Left renal pelvis (tissue), 4 donors: ENCODE measurements at places on chromosomes 4 and X.

GRCh38 chr4:128168701-128169100 lies 107.6 kb downstream of the LARP1B start:
- DNase-seq: no peak

DNA sequence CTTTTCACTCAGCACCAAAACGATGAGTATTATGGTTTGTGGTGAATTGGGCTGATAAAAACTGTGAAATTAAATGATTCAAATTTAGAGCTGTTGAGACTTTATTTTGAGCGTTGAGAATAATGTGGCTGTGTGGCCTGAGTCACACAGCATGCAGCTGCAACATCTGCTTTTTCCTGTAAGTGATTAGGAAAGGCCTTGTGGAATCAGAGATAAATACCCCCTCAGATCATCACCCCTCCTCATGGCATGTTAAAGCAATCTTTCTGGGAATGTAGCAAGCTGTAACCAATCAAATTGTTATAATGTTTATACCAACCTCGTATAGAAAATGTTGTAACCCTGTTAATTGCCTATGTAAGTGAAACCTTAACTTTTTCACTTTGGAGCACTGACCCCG lies 90.0 kb upstream of the GRPR start:
- no peak for DNase-seq

DNA sequence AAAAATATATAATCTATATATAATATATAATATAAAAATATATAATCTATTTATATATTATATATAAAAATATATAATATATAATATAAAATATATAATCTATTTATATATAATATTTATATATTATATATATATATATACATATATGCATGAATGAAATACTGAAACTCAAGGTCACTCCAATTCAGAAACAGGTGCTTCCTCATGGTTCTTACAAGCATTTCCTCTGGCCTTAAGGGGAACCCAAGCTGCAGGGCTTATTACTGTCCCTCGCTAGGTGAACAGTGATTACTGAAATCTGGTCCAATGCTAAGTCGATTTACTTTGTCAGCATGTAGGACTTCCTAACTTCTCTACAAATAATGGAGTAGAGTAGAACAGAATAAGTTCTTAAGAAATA lies 174.3 kb downstream of the GPM6A start:
- DNase-seq: no peak

- no peak for DNase-seq
Observed at GRCh38 chr4:128552586-128552907, 257.0 kb upstream of the JADE1 start.

GRCh38 chr4:126216611-126217010 lies 901.9 kb downstream of the FAT4 start:
- DNase-seq: no peak

DNA sequence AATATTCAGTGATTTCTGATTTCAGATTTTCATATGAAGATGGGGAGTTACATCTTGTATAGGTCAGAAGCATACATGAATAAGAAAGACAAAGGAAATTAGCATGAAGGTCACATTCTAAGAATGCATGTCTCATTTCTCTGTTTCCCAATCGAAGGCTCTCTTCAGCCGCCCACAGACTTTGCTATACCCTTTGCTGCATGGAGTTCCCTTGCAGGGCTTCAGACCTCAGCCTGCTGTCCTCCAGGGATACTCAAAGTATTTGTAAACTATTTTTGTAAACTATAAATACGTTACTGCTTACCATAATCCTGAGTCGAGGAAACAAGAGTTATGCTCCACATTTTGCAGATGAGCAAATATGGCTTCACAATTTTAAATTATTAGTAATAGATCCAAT lies 738.4 kb downstream of the PCDH18 start:
- DNase-seq: no peak

- no peak for DNase-seq
Observed at GRCh38 chr4:31783311-31783710, 1063.1 kb downstream of the PCDH7 start.

DNA sequence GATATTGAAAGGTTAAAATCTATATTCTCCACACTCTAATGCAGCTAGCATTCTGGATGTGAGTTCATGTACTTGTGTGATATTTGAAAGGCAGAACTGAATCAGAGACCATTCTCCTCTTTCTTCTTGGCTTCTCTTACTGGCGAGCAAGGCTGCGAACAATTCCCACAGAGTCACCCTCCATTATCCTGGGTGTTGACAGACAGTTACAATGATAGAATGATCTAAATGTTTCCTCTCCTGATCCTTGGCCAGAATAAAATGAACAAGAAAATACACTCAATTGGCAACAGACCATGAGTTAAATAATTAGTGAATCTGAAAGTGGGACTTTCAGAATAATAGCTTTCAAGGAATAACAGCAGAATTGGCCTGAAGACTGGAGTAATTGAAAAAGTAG lies 342.8 kb downstream of the RAPGEF2 start:
- DNase-seq: no peak

DNA sequence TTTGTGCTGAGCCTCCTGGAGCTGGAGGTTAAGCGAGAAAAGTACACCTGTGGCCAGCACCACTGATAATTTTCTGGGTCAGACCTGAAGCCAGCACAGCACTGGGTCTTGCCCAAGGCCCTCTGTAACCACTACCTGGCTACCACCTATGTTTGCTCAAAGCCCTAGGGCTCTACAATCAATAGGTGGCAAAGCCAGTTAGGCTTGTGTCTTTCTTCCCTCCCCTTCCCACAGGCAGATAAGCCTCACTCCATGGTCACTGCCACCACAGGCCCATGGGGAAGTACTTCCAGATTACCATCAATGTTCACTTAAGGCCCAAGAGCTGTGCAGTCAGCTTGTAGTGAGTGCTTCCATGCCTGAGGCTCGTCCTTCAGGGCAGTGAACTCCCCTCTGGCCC lies 35.2 kb upstream of the ARMCX4 start:
- DNase-seq: no peak

DNA sequence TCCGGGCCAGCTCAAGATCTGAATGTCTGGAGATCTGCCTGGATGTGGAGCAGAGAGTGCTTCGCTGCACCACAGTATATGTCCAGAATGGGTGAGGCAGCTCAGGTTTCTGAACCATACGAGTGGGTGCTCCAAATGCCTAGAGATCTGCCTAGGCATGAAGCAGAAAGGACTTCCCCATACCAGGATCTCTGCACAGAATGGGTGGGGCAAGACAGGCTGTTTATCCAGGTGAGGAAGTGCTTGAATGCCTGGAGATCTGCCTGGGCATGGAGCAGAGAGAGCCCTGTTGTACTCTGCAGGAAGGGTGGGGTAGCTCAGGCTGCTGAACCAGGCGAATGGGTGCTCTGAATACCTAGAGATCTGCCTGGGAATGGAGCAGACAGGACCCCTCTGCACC lies 45.4 kb upstream of the MAGEC2 start:
- DNase-seq: no peak

DNA sequence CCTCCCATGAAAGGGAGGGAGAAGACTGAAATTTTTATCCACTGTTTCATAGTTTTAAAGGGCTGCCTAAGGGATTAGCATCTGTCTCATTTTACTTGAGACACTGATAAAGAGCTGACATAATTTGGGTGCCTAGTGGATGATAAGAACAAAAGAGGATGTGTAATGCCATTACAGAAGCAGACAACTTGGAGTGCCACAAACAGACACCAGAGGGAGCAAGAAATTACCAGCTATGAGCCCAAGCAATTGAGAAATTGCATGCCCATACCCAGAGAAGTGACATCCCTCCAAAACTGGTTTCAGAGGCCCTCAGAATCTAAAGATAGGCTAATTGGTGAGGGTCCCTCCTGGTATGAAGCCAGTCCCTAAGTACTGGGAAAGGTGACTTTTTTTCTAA lies 38.5 kb upstream of the POU3F4 start:
- no peak for DNase-seq

DNA sequence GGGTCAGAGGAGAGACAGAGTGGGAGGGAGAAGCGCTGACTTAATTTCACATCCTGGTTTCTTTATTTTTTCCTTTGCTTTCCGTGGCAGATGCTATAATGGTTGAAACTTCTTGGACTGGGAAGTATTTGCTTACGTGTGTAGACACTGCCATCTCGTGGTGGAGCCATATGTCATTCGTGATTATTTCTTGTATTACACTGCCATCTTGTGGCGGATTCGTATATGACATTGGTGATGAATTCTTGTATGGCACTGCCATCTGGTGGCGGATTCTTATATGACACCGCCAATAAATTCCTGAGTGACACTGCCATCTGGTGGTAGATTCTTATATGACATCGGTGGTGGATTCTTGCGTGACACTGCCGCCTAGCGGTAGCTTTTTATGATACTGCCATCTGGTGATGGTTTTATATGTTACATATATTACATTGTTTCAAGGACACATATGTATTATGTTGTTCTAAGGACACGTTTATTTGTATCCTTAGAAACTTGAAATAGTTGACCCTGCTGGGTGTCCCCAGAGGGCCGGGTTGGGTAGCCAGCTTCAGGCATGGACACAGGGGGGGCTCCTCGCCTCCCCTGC lies 37.3 kb upstream of the CLCN4 start:
- DNase-seq: peak; percentile 31

DNA sequence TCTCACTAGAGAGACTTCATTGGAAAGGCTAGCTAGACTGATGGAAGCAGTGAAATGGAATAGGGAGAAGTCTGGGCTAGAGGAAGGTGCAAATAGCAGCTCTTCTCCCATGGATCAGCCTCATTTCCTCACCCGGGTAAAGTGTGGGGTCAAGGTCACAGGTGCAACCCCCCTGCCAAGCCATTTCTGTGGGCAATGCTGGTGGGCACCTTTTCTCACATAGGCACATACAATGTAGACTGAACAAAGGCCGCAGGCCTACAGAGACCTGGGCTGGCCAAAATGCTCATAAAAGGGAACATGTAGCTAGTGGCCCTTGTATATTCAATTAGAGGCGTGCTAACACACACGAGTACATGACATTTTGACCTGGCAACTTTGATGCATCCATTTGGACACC lies 71.5 kb upstream of the EFNB1 start:
- DNase-seq: no peak

GRCh38 chr4:103498161-103499070 lies 221.4 kb downstream of the TACR3 start:
- DNase-seq: no peak

- no peak for DNase-seq
Observed at GRCh38 chr4:108544481-108544880, 75.9 kb upstream of the RPL34 start.

DNA sequence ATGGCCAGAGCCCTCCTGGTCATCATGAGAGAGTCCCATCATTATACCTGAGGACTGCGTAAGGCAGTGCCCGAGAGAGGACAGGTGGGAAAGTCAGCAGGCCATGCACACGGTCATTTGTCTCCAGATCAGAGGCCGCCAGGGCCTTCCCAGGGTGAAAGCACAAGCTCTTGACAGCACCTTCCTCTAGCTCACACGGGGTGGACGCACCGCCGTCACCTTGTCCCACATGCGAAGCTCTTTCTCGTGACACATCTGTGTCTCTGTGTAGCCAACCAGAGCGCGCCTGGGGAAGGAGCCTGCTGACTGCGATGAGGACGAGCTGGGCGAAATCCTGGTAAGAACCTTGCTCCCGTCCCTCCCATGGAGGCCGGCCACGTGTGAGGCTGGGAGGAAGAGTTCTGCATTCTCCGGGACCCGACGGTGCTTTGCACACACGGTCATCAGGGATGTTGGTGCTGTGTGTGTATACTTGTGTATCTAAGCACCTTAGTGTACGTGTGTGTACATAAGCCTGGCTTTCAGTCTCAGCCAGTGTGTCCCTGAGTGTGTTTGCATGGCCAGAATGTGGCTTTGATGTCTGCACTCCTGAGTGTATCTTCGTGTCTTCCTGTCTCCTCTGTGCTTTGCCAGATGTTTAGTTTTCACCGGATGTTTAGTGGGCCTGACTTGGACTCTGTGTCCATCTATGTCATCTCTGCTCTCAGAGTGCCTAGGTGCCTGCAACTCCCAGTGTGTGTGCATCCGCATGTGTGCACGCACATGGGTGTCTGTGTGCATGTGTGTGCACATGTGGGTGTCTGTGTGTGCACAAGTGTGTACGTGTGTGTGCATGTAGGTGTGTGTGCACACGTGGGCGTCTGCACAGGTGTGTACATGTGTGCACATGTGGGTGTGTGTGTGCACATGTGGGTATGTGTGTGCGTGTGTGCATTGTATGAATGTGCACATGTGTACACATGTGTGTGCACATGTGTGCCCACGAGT lies 15.1 kb downstream of the ATP5ME start:
- no peak for DNase-seq

DNA sequence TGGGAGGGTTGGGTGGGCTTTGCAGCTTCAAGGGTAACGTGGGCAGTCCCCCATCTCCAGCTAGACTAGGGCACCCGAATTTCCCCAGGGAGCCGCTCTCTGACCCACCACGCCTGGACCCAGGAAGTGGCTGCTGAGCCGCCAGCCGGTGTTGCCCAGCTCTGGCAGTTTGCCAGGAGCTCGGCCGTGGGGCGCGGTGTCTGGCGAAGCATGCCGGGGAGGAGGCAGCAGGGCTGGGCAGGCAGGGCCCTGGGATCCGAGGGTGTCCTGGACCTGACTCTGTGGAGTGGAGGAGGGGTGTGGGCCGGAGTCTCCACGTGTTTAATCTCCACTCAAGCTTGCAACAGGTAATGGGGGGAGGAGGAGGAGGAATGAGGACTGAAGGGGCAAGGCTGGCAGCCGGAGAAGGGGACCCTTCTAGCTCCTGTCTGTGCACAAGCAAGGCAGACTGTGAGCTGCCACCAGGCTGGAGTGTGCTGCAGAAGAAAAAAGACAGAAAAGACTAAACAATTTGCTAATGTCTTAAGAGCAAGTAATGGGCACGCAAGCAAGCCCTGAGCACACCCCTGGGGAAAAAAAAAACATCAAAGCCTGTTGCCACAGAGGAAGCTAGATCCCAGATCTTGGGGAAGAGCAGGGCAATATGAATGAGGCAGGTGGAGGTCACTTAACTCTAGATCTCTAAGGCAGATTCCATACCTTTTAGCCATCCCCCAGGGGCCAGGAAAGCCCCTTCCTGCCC lies 2.4 kb downstream of the LONRF3 start:
- DNase-seq: no peak

DNA sequence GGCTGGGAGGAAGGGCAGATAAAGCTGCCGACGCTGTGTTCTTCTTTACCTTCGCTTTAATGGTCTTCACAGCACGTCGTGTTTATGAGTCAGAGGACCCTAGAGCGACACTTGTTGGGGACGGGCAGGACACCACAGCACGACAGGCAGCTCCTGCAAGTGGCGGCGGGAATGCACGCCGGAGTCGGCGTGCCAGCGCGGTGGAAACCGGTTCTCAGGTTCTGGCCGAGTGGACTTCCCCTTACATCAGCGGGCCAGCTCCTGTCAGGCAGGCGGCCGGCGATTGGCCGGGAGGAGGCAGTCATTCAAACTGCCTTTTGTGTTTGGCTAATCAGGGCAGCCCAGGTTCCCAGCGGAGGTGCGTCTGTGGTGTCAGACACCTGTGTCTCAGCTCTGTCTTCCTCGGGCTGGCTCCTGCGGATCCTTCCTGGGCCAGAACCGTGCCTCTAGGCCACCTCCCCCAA lies 150.9 kb downstream of the SHROOM3 start:
- peak; percentile 79 for DNase-seq

- DNase-seq: no peak
Observed at GRCh38 chrX:69073241-69073640, 92.0 kb downstream of the PJA1 start.

GRCh38 chrX:13140007-13140406 lies 95.6 kb upstream of the FAM9C start:
- DNase-seq: no peak
